Endothelial cell of umbilical vein (primary cell): ENCODE measurements at places on chromosomes 7 and 10. TPM values are rescaled to one million over a fixed set of nuclear protein-coding genes. Genes with fewer than 3 reads are reported as not detected.
A peak's percentile ranks its signal among the peaks of the same experiment; 100 is the strongest.

CTBP2 gene
- polyA plus RNA-seq, result 118 and 122 TPM in 2 replicates

DDC gene
- polyA plus RNA-seq, result not detected in 2 replicates

DNA sequence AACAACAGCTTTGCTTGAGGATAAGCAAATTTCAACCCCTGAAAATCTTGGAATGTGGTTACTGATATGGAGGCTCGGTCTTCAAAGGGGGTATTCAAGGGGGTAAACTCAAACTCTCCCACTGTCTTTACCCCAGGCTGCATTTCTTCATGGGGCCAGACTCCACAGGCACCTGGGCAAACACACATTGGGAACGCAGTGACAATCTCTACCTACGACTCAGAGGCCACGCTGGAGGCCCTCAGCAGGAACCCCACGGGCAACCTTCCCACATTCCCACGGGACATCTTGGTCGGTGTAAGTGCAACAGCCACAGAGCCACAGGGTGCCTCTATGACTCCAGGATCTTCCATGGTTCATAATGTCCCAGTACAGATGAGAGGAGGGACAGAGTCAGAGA is 2.2 kb upstream of the INSIG1 start:
- no peaks in the 10 kb centered on the region for H3K27me3 ChIP-seq
- H3K4me1 ChIP-seq, result peaks cover 30% of the 10 kb centered on the region
- no peak overlapping the region for H3K27ac ChIP-seq

- no peaks in the 10 kb centered on the region for H3K36me3 ChIP-seq
- no peak overlapping the region for H3K4me3 ChIP-seq
- no peak for DNase-seq
- H3K4me1 ChIP-seq, result no peaks in the 10 kb centered on the region
Measured at GRCh38 chr7:92656121-92656520, 65.9 kb upstream of the FAM133B start.

DNA sequence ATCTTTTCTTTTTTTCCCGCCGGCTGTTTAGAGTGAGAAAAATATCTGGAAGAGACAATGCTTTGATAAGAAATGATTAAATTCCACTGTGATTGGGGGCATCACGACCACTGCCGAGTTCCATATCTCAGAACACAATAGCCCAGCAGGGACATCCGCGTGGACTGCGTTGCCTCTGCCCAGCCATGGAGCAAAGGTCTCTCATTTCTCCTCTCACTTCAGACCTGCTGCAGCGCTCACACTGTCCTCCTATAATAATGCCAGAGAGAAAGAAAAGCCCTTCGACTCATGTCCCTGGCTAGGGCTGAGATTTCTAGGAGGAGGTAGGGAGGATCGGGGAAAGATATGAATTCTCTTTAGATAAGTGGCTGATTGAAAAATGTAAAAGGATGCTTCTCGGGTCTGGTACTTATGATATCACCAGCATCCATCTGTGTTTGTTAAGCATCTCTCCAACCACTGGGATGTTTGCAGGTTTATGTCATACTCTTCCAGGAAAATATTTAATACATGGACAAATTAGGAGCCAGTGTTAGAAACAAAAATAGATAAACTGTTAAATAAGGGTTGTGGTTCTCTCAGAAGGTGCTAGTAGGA is 472.9 kb upstream of the AKR1E2 start:
- peak overlapping the region; percentile 94 for H3K27ac ChIP-seq
- H3K4me3 ChIP-seq, result no peak overlapping the region
- H3K36me3 ChIP-seq, result no peaks in the 10 kb centered on the region
- H3K27me3 ChIP-seq, result no peaks in the 10 kb centered on the region
- DNase-seq, result peak; percentile 59

DNA sequence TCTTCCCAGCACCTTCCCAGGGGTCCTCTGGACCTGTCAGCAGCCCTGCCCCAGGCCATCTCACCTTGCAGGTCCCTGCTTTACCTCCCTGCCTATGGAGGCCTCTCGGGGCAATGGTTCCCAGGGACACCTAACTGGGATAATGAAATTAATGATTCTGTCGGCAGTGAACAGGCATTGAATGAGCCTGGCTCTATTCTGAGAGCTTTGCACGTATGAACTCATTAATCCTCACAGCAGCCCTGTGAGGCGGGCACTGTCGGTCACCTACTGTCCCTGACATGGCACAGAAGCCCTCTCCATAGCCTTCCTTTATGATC is 22.9 kb downstream of the ADCYAP1R1 start:
- H3K4me3 ChIP-seq, result no peak overlapping the region
- H3K27me3 ChIP-seq, result no peaks in the 10 kb centered on the region
- peaks cover 19% of the 10 kb centered on the region for H3K4me1 ChIP-seq
- H3K36me3 ChIP-seq, result no peaks in the 10 kb centered on the region

GRCh38 chr10:74306227-74306982 is 155.4 kb downstream of the ADK start:
- H3K4me1 ChIP-seq, result no peaks in the 10 kb centered on the region
- no peaks in the 10 kb centered on the region for H3K36me3 ChIP-seq
- no peak overlapping the region for H3K27ac ChIP-seq
- H3K27me3 ChIP-seq, result no peaks in the 10 kb centered on the region
- DNase-seq, result peak; percentile 59

DNA sequence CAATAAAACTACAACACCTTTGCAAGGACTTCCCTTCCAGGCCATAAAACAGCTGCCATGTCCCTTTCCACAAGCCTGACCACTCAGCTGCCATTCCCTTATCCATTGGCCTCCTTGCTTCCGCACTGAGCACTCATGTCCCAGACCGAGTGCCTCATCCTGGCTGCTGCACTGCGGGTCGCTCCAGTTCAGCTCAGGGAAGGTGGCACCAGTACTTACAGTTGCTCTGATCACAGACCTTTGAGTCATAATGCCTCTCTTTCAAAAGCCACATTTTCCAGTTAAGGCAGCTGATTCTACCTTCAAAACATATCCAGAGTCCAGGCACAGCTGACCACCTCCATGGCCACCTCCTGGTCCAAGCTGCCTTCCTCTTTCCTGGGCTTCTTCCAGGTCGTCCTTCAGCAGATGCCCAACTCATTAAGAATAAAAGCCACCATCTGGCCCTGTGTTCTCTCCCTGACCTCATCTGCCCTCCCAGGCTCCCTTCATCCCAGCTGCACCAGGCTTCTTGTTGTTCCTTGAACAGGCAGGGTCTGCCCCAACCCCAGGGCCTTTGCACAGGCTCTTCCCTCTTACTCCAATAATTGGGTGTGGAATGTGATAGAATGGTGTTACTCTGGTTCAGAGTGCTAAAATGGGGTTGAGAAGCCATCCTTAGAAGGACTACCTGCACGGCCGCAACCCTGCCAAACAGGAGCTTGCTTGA is 64.5 kb downstream of the RAMP3 start:
- DNase-seq, result no peak
- H3K27me3 ChIP-seq, result no peaks in the 10 kb centered on the region
- no peaks in the 10 kb centered on the region for H3K4me1 ChIP-seq
- H3K27ac ChIP-seq, result no peak overlapping the region

- no peaks in the 10 kb centered on the region for H3K27me3 ChIP-seq
- H3K4me3 ChIP-seq, result no peak overlapping the region
- peak overlapping the region; percentile 36 for H3K27ac ChIP-seq
- H3K36me3 ChIP-seq, result no peaks in the 10 kb centered on the region
- peak; percentile 69 for DNase-seq
Measured at GRCh38 chr10:21727452-21728168, 193.6 kb downstream of the MLLT10 start.

DNA sequence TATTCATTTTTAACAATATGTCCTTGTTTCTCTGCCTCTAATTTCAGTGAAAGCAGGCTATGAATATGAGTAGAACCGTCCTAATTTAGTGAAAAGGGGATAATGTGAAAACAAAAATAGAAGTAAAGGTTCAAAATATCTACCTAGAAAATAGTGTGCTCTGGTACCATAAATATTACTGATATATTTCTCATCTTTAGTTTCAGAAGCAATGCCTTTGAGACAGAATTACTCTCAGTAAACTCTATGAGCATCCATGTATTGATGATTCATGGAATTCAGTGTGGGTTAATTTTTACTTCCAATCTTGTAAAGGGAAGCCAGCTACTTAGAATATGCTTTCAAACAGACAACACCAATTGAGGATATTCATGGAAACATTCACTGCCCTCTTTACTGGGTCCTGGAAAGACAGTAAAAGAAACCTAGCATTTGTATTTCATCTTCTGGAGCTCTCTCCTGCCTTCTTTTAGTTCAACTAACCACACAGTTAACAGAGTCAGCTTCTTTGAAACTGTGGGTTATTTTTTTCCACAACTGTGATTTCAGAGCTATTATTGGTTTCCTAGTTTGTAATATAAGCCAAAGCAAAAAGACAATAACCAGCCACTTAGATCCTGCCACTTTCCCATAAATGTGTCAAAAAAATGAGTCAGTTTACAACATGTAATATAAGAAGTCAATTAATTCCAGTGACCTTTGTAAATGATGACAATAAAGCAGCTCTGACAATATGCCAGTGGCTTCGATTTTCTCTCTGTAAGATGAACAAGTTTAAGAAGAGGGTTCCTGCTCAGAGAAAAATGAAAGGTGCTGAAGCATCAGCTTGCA is 1.7 kb downstream of the LRRN3 start:
- peaks cover 3% of the 10 kb centered on the region for H3K4me1 ChIP-seq
- H3K4me3 ChIP-seq, result no peak overlapping the region
- no peaks in the 10 kb centered on the region for H3K36me3 ChIP-seq
- H3K27ac ChIP-seq, result no peak overlapping the region

DNA sequence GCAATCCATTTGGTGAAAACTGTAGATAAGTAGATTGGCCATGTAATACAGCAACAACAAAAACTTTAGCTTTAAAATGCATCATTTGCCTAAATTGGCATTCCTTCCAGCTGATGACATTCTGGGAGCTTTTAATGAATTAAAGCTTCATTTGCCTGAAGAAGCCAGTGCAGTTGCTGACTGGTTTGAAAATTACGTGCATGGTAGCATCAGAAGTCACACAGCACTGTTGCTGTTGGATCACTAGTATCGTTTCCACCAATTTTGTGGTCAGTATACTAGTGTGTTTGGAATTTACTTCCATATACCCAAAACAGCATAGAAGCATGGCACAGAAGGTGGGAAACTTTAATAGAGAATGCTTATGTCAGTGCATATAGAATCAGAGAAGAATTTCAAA is 194.9 kb downstream of the ETV1 start:
- H3K27me3 ChIP-seq, result no peaks in the 10 kb centered on the region
- no peak overlapping the region for H3K4me3 ChIP-seq
- H3K4me1 ChIP-seq, result no peaks in the 10 kb centered on the region
- DNase-seq, result no peak

DNA sequence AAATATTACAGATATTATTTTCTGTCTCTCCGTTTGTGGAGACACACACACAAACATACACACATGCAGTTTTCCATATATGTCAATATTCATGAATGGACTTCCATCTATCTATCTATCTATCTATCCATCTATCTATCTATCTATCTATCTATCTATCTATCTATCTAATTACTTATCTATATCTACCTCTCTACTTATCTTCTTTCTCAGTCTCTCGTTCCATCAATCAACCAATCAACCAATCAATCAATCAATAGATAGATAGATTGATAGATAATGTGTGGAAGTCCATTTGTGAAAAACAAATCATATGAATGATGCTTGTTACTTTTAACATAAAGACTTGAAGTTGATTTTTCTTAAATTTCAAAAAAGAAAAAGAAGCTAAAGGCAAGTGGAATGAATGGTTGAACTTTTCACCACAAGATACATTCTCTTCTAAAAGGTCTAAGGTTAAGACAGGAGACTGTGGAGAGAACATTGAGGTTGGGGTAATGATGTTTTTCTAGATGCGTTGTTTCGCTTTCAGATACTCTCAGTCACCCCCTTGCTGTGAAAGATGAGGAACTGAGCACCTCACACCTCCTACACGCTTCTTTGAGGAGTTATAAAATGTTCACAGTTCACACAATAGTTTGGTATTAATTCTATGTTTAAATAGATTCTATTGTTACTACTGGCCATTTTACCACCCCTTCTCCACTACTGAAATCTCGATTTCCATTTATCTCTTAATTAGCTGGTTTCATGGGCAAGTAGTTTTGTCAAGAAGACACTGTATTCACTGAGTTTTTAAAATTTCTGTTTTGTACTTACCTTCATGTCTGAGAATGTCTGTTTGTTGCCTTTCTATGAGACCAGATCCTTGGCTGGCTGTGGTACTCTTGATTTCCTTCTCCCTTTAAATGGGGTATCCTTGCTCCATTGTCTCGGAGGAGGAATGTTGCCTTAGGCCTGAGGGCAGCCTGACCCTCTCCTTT is 114.1 kb downstream of the EMX2 start:
- no peaks in the 10 kb centered on the region for H3K36me3 ChIP-seq
- H3K27ac ChIP-seq, result no peak overlapping the region
- no peak overlapping the region for H3K4me3 ChIP-seq
- no peak for DNase-seq
- no peaks in the 10 kb centered on the region for H3K4me1 ChIP-seq
- no peaks in the 10 kb centered on the region for H3K27me3 ChIP-seq

DNA sequence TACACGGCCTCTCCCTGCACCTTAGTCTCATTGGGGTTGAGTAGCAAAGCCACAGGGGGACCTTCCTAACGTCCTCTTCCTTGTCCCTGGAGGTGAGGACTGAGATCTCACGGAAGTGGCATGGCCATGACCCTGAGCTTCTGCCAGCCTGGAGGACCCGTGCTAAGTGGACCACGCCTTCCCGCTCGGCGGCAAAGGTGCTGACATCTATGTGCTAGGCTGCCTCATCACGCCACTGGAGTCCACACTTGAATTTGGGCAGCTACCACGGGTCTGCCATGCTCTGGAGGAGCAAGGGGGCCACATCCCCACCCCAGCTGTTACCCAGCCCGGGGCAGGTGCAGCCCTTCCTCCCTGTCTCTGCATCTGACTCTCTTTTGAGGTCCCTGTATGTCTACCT is 15.3 kb downstream of the GHRHR start:
- H3K4me3 ChIP-seq, result no peak overlapping the region
- H3K4me1 ChIP-seq, result peaks cover 1% of the 10 kb centered on the region
- H3K36me3 ChIP-seq, result no peaks in the 10 kb centered on the region
- peaks cover 8% of the 10 kb centered on the region for H3K27me3 ChIP-seq
- no peak overlapping the region for H3K27ac ChIP-seq

DNA sequence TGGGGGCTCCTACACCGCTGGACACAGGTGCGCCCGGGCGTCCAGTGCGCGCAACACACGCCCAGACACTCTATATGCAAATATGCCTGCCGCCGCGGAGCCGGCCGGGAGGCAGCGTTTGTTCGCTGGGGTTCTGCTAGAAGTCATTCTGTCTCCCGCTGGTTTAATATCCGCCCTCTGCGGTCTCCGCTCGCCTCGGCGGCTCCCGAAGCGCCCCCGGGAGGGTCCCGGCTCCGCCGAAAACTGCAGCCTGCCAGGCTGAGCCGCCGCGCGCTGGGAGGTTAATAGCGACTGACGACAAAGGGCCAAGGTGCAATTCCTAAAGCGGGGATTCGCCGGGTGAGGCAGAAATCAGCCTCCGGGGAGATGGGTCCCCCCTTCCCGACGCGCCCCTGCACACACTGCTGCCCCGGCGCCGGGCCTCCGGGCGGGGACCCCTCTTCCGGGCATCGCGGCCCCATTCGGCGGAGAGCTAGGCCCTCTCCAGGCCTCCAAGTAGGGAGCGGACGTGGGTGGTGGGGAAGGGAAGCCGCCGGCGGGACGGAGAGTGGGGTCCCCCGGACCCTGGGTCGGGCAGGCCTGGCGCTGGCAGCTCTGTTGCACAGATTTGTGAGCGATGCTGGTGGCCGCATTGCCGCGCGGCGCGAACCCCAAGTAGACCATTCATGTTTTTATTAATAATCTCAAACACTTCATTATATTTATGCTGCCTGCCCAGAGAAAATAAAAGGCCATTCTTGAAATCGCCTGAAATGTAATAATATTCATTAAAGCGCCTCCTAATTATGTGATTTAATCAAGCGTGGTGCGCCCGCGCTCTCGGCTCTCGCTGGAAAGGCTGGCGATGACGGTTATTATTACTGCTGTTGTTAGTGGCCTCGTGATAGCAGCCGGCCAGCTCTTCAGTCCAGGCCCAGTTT is 9.1 kb downstream of the EN2 start:
- H3K4me3 ChIP-seq, result no peak overlapping the region
- no peaks in the 10 kb centered on the region for H3K36me3 ChIP-seq
- H3K27ac ChIP-seq, result no peak overlapping the region
- DNase-seq, result no peak
- no peaks in the 10 kb centered on the region for H3K4me1 ChIP-seq
